ENCODE measurements at places on chromosomes 3 and 15.

GRCh38 chr3:193824365-193824764 is 231.4 kb downstream of the OPA1 start:
- no peak for DNase-seq

- DNase-seq = no peak
Measured at GRCh38 chr3:127490271-127491023, 100.1 kb downstream of the TPRA1 start.

DNA sequence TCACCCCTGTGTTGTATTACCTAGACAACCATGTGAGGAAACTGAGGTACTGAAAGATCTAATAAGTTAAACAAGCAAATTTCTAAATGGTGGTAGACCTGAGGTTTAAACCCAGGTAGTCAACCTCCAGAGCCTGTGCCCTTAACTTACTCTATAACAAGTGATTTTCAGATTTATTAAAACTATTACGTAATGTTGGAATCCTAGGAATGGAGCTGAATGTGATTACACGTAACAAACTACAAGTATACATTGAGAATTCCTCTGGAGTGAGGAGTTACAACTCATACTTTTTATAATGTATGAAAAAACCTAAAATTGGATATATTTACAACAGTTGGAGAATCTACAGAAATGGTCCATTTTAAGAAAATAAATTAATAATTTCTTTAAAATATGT is 18.0 kb downstream of the FAM98B start:
- no peak for DNase-seq

DNA sequence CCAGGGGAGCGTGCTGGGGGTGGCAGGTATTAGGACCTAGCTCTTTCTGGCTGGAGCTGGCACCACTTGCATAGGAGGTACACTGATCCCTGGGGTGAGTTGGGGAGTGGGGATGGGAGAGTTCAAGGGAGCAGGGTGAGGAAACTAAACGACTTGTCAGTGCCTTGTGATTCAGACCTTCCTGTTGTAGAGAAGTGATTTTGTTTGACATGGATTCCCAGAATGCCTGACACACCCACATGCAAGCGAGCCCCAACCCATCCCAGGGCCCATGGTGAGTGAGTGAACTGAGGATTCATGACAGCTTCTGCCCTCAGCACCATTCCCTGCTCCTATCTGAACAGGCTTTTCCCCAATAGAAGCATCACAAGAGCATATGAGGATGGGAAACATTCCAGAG is 15.6 kb upstream of the UBE2Q2 start:
- DNase-seq = no peak

DNA sequence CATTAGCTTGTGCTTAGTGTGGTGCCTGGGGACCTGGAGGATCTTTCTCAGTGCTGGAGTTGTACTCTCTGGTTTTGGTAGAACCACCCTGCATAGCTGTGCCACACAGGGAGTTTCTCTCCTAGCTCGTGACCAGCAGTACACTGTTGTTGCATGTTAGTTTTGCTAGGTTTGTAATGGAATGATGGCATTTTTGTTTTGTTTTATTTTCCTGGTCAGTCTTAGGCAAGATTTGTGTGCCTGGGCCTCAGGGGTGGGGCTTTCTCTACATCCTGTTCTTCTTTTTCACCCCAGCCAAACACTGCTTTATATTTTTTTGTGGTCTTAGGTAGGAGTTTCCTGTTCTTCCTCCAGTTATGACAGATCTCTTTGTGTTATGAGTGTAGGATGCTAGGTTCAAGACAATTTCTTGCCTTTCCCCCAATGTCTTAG is 534.5 kb upstream of the KCNMB2 start:
- no peak for DNase-seq

- no peak for DNase-seq
Measured at GRCh38 chr3:186151077-186151971, 42.4 kb upstream of the ETV5 start.

- DNase-seq = no peak
Measured at GRCh38 chr3:105747060-105747541, 121.7 kb downstream of the CBLB start.

GRCh38 chr15:70569714-70570231 is 193.6 kb downstream of the UACA start:
- DNase-seq = no peak

DNA sequence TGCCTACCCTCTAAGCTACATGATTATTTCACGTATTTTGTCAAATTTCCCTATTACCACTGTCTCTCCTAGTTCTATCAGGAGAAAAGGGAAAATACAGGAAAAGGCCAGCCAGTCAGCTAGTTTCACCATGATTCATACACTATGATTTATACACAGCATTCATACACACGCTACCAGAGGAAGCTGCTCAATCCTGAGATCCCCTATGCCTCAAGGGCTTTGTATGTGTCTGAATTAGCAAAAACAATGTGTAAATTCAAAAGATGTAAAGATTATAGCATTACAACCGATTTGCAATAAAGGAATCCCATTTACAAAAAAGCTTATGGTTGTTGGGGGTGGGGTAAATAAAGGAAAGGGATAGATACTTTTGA is 3.1 kb upstream of the ACKR4 start:
- no peak for DNase-seq

DNA sequence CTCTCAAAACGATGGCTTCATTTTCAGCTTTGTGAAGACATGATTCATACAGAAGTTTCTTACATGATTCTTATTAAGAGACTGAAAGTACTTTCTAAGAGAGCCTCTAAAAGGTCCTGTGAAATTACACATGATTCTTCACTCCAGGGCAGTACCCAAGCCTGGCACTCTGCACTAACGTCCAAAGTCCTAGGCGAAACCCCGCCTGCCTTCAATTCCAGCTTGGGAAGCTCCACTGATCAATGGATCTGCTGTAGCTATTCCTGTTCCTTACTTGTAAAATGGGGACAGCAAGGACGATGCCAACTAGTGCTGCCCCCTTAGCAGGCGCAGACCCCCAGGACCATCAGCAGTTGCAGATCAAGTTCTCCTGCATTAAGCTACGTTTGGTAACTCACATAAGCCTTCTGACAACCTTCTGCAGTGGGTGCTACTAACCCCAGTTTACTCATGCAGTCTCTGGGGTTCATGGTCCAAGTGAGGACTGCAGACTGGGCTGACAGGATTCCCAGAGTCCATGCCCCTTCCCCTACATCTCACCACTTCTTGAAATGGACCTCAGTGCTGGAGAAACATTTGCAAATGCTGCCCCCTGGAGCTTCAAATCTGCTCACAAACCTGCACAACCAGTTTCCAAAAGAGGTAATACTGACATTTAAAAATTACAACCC is 10.6 kb downstream of the CHCHD4 start:
- no peak for DNase-seq

DNA sequence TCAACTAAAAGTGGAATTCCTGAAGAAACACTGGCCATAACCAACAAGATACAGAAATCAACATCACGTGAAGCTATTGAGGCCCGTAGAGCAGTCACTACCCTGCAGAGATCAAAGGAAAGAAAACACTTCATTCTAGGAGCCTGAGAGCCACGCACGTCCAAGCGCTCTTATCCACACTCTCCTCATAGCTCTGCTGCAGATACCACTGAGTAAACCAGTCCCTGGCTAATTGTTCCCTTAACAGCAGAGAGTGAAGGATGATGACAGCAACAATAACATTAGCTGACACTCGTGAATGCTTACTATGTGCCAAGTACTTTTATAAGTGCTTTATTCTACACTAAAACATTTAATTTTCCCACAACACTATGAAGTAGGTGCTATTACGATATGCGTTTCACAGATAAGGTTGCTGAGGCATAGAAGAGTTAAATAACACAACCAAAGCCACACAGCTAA is 271.0 kb upstream of the GADL1 start:
- peak; percentile 71 for DNase-seq

DNA sequence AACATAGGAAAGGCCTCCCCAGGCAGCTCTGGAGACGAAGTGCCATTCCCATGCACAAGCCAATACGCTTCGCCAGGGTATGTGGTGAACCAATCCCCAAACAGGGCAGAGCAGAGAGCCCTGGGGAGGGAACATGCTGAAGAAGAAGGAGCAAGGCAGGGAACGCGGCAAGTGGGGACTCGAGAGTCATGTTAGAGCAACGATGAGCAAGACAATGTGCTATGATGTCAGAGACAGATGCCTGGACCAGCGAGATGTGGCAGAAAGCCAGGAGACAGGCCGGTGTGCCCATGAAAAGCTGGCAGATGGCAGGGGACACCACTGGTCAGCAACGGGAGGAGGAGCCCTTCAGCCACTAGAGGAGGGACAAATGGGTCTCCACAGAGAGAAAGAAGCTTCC is 39.6 kb downstream of the NIPA2 start:
- DNase-seq = no peak

GRCh38 chr3:4948395-4948794 is 30.8 kb upstream of the BHLHE40 start:
- no peak for DNase-seq

DNA sequence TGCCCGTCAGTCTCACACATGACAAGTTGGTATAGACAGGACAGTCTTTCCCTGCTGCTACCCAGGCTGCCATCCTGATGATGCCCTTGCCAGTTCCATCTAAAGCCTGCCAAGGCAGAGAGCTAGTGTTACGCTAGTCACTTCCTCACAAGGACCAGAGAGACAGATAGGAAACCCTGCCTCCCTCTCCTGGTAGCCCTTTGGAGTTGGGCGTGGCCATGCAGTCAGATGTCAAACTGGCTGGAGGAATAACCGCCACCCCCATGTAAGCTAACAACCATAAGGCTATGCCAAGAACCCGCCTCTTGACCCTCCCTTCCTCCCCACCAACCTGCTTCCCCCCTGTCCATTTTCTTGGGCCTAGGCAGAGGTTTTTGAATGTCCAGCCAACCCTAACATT is 2.8 kb downstream of the TMEM115 start:
- no peak for DNase-seq

GRCh38 chr3:187211532-187212195 is 14.4 kb downstream of the RTP1 start:
- no peak for DNase-seq

- no peak for DNase-seq
Measured at GRCh38 chr3:108513961-108514360, 3.6 kb upstream of the MYH15 start.

GRCh38 chr15:79296583-79296982 is 14.1 kb downstream of the ANKRD34C start:
- no peak for DNase-seq

GRCh38 chr15:91072161-91072560 is 27.9 kb upstream of the SV2B start:
- no peak for DNase-seq

GRCh38 chr15:73424506-73424905 is 18.5 kb upstream of the REC114 start:
- DNase-seq = no peak

GRCh38 chr3:175288621-175289020 is 429.5 kb downstream of the NAALADL2 start:
- DNase-seq = no peak

Measured in NCI-H187 (cell line).